ENCODE measurements at places on chromosomes 4 and X. TPM values are rescaled to one million over a fixed set of nuclear protein-coding genes. Genes with fewer than 3 reads are reported as not detected.

The CTAG2 gene
- total RNA-seq, result 37.2 TPM

The SMR3B gene
- total RNA-seq, result not detected

The FAAH2 gene
- total RNA-seq, result 1.9 TPM

The TLR1 gene
- 1.6 TPM for total RNA-seq

The CCDC160 gene
- not detected for total RNA-seq

The UBL4A gene
- 53.2 TPM for total RNA-seq

The NPNT gene
- total RNA-seq, result not detected

The LANCL3 gene
- total RNA-seq, result 0.04 TPM

The GAGE2A gene
- not detected for total RNA-seq
